ENCODE measurements at places on chromosomes 5 and 9.
A peak's percentile ranks its signal among the peaks of the same experiment; 100 is the strongest.

DNA sequence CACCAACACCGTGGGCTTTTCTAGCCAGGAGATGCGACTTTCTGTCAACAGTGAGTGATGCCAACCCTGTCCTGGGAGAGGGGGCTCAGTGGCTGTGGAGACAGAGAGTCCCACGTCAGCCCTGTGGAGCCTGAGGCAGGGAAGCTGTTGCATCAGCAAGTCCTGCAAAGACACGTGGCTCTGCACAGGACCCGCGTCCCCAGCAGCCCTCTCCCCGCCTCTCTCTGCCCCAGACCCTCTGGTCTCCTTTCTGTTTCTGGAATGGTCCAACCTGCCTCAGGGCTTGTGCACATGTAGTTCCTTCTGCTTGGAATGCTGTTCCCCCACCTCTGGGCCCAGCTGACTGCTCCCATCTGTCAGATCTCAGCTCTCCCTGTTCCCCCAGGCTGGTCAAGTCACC is 60.4 kb downstream of the HMCN2 start:
- DNase-seq = no peak

GRCh38 chr5:89015409-89015808 is 132.4 kb upstream of the MEF2C start:
- DNase-seq = no peak

DNA sequence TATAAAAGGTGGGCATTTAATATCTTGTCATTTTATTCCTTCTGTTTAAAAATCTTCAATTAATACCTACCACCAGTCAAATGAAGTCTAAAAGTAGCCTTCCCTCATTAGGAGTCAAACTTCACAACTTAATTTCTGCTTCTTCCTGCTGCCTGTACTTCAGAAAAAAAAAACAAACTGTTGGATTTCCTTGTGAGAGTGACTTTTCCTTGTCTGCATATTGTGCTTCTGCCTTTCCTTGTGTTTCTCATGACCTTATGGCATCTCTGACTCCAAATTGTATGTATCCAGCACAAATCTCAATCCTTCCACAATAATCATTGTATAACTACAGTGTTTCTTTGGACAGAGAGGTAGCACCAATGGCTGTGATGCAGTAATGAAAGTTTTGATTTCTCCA is 32.1 kb downstream of the GRAMD2B start:
- DNase-seq = no peak

- DNase-seq = no peak
Measured at GRCh38 chr9:94665613-94666012, 26.3 kb upstream of the FBP1 start.

- DNase-seq = peak; percentile 68
Measured at GRCh38 chr5:134103998-134104654, 10.4 kb upstream of the TCF7 start.

DNA sequence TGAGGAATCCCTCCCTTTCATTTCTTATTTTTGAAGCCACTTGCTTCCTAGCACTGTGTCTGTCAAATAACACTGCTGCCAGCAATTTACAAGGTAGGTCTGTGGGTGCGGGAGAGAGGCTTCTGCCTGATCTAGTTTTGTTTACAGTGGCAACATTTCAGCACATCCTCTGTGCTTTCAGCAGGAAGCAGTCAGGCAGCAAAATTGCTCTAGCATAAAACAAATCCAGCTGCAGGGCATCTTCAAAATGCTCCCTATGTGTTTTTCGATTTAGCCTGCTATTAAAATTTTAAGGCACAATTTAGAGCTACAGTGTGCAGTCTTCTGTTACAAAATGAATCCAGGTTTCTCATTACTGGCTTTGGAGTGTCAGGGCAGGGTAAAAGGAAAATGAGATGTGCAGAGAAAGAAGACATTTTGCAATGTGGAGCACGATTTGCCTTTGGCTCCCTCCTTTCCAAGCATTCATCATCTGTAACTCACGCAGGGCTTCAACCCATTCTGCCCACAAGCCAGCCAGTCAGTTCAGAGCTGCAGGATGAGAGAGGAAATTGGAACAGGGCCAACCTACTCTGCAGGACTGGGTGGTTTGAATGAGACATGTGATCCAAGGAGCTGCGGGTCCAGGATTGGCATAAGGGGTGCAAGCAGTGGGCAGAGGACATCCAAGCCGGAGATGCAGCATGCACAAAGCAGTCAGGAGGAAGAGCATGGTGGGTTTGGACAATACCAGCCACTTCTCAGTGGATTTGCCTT is 143.4 kb upstream of the APC start:
- no peak for DNase-seq

- no peak for DNase-seq
Measured at GRCh38 chr9:6911901-6912638, 154.3 kb downstream of the KDM4C start.

GRCh38 chr9:129401623-129402370 is 219.1 kb downstream of the C9orf50 start:
- DNase-seq = no peak

- no peak for DNase-seq
Measured at GRCh38 chr5:154844809-154845208, 5.6 kb downstream of the FAXDC2 start.

GRCh38 chr5:20231040-20231439 is 243.0 kb upstream of the CDH18 start:
- no peak for DNase-seq

GRCh38 chr5:78508186-78508765 is 140.3 kb downstream of the LHFPL2 start:
- DNase-seq = no peak

GRCh38 chr5:150599917-150600511 is 40.4 kb upstream of the SYNPO start:
- DNase-seq = no peak

- DNase-seq = no peak
Measured at GRCh38 chr5:180990882-180991242, 2.2 kb downstream of the BTNL3 start.

DNA sequence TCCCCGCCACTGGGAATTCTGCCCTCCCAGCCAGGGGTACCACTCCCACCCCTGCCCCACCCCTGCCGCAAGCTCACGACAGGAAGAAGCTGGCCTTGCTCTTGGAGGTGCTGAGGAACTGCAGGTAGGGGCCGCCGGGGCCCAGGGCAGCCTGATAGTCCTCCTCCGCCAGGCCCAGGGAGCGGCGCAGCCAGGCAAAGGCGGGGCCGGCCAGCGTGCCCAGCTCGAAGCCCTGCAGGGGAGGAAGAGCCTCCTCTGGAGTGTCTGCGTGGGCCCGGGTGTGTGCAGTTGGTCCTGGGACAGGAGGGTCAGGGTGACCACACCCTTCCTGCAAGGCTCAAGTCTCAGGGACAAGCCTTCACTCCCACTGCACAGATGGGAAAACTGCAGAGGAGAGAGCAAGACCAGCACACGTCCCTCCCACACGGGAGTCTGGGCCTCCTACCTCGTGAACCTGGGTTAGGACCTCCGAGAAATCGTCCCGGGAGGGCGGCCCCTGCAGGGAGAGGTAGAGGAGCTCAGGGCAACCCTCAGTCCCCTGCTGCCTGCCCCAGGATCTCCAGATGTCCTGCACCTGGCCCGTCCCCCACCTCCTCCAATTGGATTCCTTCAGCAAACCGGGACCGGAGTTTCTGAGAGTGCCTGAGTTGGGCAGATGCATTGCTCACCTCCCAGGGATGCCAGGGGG is 2.4 kb downstream of the PIP5KL1 start:
- no peak for DNase-seq

DNA sequence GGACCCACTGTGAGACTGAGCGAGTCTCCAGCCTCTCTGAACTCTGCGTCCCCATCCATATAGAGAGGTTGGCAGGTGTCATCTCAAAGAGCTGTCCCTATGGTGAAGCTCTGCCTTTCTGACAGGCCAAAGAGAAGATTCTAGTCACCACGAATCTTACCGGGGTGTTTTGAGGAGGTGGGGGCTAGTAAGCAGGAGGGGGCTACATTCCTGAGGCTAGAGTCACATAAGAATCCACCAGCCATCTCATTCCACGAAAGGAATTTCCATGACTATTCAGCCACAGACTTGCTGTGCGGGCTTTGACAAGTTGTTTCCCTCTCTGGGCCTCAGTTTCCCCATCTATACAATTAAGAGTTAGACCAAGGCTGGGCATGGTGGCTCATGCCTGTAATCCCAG is 16.3 kb downstream of the PDGFRB start:
- DNase-seq = no peak

GRCh38 chr9:27247756-27248155 is 49.2 kb downstream of the EQTN start:
- peak; percentile 28 for DNase-seq

- no peak for DNase-seq
Measured at GRCh38 chr5:102890133-102890532, 135.0 kb downstream of the PAM start.

Measured in stimulated activated CD8-positive, alpha-beta memory T cell treated with anti-CD3 and anti-CD28 coated beads, Interleukin-4, amount 100 ng/mL, for 48 hours (primary cell).